ENCODE measurements at places on chromosomes 13 and 19.

DNA sequence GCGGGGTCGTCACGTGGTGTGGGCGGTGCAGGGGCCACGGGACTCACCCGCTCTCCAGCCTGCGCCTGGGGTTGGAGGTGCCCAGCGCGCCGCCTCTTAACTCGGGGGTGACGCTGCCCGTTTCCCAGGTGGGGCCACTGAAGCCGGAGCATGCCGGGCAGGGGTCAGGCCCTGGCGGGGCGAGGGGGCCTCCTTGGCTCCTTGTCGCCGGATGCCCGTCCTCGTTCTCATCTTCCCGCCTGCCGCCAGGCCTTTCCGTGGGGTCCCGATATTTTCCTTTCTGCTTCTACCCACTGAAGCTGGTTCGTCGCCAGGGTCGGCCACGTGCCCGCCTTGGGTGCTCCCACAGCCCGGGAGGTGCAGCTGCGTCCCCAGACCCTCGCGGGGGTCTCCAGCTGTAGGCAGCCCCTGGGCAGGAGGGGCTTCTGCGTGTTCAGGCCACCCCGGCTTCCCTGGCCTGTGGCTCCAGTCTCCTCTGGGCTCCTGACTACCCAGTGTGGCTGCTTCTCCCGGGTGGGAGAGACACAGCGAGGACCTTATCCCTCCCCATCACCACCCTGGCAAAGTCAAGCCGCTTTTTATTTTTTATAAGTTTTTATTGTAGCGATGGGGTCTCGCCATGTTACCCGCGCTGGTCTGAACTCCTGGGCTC is 772 bp downstream of the FAM174C start:
- DNase-seq = no peak

DNA sequence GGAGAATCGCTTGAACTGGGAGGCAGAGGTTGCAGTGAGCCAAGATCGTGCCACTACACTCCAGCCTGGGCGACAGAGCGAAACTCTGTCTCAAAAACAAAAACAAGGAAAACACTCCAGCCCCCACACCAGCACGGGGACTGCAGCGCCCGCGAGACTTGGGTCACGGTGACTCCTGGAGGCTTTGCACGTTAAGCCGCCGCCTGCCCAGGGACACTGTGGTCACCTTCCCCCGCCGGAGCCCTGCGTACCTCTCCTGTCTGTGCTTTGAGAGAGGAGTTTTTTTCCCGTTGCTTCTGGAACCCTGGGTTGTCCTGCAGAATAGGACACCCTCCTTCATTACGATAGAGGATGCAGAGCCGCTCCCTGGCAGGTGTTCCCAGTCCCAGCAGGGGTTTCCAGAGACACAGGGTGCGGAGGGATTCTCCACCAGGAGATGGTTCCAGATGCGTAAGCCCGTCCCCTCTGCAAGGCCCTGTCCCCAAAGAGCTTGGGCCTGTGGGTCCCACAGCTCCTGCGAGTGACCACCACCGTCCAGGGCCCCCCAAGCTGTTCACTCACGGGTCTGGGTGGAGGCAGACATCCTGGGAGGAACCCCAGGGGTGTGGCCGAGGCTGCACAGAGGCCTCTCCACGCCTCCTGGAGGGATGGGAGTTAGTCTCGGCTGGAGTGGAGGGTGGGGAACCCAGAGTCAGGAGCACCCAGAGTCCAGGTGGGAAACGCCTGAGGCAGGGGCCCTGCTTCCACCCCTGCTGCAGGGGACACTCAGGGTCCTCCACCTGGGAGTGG is 42.8 kb upstream of the NDUFS7 start:
- DNase-seq = no peak

- no peak for DNase-seq
Measured at GRCh38 chr13:98955336-98955735, 22.5 kb downstream of the DOCK9 start.

GRCh38 chr19:2355168-2356035 is 4.7 kb upstream of the TMPRSS9 start:
- DNase-seq = no peak
